ENCODE measurements at places on chromosomes 7 and 10.

DNA sequence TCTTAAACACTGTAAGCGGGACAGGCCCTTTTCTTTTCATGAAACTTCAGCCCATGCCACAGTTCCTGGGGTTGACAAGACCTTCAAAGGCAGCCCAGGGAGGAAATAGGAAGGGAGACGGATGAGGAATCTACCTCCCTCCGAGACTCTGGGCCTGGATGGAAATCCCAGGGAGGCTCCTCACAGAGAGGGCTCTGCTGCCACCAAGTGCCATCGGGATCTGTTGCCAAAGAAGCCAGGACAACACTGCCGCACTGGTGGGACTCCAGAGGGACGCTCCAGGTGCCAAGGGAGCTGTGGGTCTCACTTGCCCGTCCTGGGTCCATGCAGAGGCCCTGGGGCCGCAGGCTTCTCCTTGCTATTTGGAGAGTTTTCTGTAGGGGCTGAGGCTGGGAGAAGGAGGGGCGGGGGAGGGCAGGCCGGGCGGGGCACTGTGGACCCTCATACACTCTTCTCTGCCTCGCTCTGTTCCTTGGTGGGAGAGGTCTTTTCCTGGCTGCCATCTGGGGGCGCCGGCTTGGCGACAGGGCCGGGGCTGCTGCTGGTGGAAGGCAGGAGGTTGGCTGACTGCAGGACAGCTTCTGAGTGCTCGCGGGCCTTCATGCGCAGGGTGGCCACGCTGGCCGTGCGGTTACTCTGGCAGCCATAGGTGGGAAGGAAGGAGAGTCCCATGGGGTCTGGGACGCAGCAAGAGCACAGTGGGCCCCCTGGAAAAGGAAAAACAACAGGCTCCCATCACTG is 30.0 kb downstream of the DRGX start:
- no peak for DNase-seq

GRCh38 chr7:74021546-74022320 is 6.2 kb upstream of the ELN start:
- DNase-seq, result no peak

DNA sequence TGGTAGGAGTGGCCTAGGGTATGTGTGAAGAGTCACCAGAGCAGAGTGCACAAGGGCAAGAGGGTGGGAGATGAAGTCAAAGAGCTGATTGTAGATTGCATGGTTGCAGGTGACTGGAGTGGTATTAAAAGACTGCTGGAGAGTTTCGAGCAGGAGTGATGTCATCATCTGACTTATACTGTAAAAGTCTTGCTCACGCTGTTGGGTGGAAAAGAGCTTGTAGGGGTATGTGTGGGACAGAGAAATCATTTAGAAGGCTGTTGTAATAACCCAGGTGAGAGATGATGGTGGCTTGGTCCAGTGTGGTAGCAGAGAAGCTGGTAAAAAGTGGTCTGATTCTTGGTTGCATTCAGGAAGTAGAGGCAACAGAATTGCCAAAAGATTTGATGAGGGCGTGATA is 184.1 kb downstream of the ABCA13 start:
- no peak for DNase-seq

GRCh38 chr10:14309593-14309992 is 21.1 kb downstream of the FRMD4A start:
- no peak for DNase-seq

All from pulmonary artery endothelial cell (primary cell).